Activated CD4-positive, CD25-positive, alpha-beta regulatory T cell treated with anti-CD3 and anti-CD28 coated beads, Interleukin-2, amount 50 U/mL, for 16 hours (primary cell): ENCODE measurements at places on chromosomes 1 and 21.

- no peak for DNase-seq
Observed at GRCh38 chr1:12477936-12478611, 139.9 kb downstream of the DHRS3 start.

GRCh38 chr1:109115685-109116084 lies 1.8 kb downstream of the ELAPOR1 start:
- DNase-seq = no peak

GRCh38 chr1:58896246-58897183 lies 112.7 kb upstream of the JUN start:
- DNase-seq = no peak

- no peak for DNase-seq
Observed at GRCh38 chr1:80008934-80009333, 1002.4 kb upstream of the ADGRL4 start.

DNA sequence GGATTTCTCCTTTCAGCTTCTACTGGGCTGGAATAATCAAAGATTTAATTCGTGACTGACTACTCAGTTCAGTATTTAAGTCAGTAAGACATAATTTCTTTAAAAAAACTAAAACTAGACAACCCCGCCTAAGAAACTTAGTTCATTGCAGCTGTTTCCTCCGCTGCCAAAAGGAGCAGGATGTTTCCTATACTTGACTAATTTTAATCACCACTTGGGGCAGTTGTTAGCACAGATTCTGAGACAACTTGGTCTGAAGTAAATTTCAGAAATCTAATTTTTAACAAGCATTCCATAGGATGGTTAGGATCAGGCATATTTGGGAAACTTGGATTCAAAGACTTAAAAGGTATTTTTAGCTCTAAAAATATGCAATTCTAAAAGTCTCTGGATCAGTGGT lies 34.0 kb downstream of the EPRS1 start:
- DNase-seq = no peak

- DNase-seq = peak; percentile 54
Observed at GRCh38 chr1:15975358-15975804, 520 bp downstream of the ZBTB17 start.

DNA sequence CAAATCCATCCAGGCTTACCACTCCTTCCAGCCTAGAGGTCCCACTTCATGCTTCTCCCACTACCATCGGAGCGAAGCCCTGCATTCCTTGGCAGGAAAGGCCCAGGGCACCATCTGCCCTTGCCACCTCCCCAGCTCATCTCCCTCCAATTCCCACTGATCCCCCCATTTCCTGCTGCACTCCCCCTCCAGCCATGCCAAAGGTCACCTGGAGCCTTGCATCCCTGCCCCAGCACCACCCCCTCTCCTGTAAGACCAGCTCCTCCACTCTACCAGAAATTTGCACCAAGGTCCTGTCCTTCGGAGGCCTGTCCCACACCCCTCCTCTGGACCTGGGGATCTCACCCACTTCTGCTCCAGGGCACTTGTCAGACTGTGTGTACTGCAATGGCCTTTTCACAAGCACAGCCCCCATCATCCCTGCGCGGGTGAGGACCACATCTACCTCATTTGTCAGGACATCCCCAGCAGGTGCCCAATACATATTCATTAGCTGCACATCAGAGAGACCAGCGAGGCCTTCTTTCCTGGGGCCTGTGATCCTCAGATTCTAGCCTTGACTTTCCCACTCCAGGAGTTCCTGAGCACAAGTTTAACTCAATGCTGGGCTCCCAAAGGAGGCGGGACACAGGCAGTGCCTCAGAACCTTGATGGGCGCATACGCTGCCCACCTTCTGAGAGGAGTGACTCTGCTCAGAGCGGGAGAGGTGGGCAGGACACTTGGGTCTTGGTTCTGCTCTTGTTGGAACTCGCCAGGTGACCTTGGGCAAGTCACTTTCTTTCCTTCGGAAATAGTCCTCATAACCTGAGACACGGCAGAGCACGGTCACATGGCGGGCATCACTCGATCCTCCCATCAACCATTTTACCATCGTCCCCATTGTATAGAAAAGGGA lies 49.9 kb upstream of the EDN2 start:
- no peak for DNase-seq
